ENCODE measurements at places on chromosomes 11 and 22.

DNA sequence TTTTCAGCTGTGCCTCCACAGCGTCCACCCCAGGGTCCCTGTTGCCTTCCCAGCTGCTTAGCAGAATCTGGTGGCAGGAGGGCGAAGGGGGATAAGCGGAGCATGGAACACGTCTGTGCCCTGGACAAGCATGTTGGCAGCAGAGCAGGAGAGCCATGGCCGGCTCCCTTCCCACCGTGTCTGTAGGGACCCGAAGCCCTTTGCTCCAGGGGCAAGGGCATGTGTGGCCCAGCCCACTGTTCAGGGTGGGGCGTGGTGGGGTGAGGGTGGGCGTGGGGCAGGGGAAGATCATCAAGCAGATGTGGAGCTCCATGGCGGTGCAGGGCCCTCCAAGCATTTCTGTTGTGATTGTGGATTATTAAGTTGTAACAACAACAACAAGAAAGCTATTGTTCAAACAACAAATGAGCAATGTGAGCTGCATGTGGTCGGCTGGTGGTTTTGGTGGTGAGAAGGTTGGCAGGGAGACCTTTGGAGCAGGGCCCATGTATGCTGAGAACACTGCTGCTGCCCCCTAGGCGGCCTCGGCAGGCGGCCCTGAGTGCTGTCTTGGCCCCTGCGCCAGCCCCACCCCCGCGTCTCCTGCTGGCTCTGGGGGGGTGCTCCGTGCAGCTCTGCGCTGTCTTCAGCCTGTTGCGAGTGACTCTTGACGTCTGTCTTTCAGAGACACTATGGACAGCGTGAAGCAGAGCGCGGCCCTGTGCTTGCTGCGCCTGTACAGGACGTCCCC lies 50.9 kb downstream of the AP2A2 start:
- DNase-seq, result peak; percentile 27

GRCh38 chr11:120028181-120028896 lies 109.6 kb downstream of the TRIM29 start:
- no peak for DNase-seq

DNA sequence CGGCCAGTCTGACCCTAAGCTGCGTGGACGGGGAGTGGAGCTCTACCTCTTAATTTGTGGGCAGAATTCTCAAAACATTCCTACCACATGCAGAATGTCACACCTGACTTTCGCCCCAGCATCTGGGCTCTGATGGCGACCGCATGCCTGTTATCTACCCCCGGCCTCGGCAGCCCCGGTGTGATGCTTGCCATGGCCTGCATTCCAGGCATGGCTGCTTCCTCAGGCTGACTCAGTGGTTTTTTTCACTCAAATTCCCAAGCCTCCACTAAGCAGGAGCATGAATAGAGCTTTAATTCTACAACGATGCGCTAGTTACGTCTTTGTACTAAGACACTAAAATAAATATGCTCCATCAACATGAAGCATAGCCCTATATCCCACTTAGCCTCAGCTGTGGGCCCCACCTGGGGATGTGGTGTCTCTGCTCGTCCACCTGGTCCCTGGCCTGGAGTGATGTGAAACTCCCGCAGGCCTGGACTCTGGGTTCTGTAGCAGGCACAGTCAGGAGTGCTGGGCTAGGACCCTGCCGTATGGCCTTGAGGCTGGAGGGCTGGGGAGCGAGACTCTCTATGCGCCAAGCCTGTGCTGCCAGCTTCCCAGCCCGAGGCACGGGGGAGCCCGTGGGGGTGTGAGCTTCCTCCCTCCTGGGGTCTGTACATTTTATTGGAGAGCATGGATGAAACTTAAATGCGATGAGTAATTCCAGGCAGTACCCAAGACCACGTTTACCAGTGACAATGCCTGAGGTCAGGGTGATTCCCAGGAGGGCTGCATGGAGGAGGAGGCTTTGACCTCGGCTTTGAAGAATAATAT lies 153.2 kb downstream of the CTTN start:
- DNase-seq, result no peak

DNA sequence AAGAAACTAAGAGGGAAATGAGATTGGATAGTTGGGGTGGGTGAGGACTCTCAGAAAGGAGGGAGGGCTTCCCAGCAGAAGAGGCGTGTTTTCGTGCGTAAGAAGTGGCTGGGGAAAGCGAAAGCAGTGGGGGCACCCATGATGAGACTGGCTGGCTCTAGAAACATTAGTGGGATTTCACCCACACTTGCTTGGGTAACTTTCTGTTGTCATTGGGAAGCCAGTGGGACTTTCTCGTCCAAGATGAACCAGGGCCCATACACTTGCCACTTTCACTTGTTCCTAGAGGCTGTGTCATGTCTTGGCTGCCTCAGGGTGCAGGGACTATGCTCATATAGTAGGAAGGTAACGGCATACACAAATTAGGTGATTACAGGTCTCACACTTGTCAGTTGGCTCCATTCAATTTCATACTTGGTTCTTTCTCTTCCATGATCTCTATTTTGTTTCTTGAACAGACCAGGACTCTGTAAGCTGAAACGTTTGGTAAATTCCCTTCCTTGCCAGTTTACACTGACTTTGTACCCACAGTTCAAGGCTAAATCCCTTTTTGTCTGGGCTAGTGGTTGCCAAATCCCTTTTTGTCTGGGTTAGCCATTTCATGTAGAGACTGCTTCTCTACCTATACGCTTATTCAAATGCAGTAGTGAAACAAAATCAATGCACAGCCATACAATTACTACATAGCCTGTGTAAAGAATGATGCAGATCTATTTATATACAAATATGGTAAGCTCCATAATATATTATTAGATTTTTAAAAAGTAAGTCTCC lies 42.0 kb upstream of the CXCR5 start:
- no peak for DNase-seq

- no peak for DNase-seq
Measured at GRCh38 chr11:121095561-121095960, 5.5 kb upstream of the TECTA start.

GRCh38 chr11:133984828-133985227 lies 28.1 kb upstream of the IGSF9B start:
- no peak for DNase-seq

DNA sequence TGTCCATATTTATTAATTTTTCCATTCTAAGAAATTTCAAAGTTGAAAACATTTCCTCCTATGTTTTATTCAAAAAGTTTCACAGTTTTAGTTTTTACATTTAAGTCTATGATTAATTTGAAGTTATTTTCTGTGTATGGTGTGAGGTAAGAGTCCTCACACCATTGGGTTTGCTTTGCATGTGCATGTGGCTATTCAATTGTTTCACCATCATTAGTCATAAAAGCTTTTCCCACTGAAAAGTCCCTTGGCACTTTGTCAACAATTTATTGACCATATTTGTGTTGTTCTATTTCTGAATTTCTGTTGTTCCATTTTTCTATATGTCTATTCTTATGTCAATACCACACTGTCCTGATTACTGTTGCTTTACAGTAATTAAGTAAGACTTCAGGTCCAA lies 186.5 kb downstream of the KIF18A start:
- no peak for DNase-seq

DNA sequence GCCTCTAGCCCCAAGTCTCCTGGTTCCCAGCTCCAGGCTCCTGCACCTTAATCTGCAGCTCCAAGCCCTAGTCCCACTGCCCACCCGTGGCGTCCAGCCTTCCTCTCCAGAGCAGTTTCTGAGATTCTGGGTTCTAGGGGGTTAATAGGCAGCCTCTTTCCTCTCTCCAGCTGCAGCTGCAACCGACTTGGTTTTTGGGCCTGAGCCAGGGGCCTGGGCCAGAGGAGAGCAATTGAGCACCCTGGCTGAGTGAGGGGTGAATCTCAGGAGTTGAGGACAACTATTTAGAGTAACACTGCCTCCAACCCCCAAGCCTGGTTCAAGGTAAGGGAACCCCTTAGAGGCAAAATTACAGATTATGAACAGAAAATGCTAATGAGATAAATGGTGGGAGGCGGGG lies 9.0 kb upstream of the CHRM1 start:
- DNase-seq, result no peak

- no peak for DNase-seq
Measured at GRCh38 chr22:44391015-44391414, 78.3 kb upstream of the SHISAL1 start.

- DNase-seq, result peak; percentile 17
Measured at GRCh38 chr11:33857933-33858371, 33.9 kb downstream of the LMO2 start.

DNA sequence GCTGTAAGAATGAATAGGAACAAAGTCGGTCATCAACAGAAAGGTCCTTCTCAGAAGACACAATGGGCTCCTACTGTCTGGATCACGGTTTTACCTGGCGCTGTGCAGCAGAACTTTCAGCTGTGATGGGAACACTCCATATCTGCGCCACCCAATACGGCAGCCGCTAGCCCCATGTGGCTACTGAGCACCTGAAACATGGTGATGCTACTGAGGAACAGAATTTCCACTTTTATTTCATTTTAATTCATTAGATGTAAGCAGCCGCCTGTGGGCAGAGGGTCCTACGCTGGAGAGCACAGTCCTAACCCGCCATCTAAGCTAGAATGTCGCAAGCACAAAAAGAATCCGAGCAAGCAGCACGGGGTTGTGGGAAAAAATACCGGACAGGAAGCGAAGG lies 2.7 kb downstream of the SULT4A1 start:
- no peak for DNase-seq

DNA sequence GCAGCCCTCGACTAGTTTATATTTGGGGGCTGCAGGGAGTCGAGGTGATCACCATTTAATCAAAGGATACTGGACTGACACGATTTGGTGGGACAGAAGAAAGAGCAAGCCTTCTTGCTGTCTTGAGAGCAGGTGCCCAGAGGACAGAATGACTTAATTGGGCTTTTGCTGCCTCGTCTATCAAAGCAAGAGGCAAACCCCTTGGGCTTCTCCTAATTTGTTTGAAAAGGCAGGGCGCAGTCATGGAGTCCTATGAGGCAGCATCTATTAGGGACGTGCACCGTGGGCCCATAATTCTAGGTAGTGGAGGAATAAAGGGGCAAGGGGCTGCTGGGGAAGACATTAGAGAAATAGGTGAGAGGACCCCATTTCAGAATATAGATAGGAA lies 1411.3 kb downstream of the TBC1D22A start:
- DNase-seq, result no peak

DNA sequence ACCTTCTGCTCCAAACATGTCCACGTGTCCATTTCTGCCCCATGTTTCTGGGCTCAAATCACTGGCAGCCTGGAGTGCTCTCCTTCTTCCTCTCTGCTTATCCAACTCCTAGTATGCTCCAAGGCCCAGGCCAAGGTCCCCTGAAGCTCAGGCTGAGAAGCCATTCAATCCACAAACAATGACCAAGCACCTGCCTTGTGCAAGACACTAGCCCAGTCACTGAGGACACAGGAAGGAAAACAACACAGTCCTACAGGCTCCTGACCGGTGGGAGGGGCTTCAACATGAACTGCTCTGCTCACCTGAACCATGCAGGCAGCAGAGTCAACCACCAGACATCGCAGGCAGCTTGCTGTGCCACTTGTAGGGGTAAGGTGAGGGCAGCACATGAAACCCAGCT lies 93.6 kb downstream of the RPL27A start:
- no peak for DNase-seq

DNA sequence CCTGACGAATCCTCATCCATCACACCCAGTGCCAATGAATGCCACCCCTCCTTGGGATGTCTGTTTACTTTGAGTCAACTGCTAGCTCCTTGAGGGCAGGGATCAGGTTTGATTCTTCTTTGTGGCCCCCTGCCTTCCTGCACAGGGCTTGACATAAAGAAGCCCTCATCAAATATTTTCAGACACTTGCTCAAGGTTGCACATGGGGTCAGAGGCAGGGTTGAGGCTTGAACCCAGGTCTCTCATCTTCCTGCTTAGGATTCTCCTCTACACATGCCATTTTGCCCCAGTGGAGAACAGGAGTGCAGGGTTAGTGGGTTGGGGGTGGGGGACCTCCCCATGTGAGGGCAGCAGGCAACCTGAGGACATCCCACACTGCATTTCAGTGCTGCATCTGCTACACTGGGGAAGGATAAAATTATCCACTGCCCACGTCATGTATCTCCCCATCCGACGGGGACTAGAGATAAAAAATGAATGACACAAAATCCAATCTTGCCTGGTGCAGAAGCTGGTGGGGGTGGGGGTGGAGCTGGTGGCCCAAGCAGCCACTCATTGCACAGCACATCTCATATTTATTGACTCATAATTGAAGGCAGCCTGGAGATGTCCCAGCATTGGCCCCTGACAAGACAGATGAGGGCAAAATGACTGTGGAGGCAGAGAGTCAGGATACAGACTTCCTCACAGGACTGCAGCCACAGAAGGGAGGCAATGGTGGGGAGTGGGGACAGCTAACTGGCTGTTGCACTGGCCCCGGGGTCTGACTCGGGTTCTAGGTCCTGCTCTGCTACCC lies 41.3 kb downstream of the NEU3 start:
- no peak for DNase-seq

DNA sequence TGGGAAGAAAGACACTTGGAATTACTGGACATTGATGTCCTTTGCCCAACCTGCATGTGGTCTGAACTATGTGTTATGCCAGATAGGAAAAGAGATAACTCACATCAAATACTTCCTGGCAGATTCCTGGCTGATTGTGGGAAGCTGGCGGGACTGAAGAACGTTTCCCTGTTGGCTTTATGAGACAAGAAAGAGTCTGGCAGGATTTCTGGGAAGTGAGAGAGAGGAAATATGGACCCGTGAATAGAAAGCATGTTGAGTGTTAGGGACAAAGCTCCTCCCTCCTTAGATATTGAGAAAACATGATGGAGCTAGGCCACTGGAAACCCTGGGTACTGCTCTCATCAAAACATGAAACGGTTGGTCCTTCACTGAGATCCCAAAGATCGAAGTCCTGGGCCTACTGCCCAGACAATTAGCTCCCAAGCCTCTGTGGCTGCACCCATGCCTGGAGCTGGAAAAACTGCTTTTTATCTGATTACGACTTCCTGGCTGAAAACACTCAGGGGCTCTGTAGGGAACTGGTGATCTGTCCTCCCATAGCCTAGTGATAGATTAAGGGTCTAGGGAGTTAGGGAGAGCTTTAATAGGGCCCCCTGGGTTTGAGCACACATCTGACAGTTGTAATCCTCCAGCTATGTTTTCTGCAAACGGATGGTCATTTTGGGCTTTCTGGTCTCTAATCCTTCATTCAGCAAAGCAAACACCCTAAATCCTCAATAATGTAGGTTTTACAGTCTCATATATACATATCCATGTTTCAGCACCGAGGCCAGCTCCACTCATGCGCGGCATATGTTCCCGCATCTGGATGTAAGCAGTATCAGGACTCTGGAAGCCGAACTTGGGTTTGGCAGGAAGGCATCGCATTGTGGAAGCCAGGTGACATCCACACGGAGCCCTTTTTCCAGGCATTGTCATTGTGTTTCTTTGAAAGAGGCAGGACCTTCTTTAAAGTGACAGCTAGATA lies 6.1 kb upstream of the B3GAT1 start:
- DNase-seq, result no peak

GRCh38 chr22:43516996-43517635 lies 105.3 kb downstream of the MPPED1 start:
- no peak for DNase-seq

- DNase-seq, result no peak
Measured at GRCh38 chr11:129733981-129734380, 81.7 kb upstream of the TMEM45B start.
